Vein endothelial cell (primary cell): ENCODE measurements at places on chromosomes 11 and 22. TPM values are rescaled to one million over a fixed set of nuclear protein-coding genes. Genes with fewer than 3 reads are reported as not detected.

The NAALAD2 gene
- 0.29 TPM in 1 of 2 replicates, not detected in the other for total RNA-seq

The MIEF1 gene
- 36.3 and 37.2 TPM in 2 replicates for total RNA-seq

The TH gene
- under 0.01 TPM in 1 of 2 replicates, not detected in the other for total RNA-seq

The BATF2 gene
- total RNA-seq = 0.38 and 0.98 TPM in 2 replicates

The POU2AF3 gene
- not detected in 2 replicates for total RNA-seq

The KDM2A gene
- total RNA-seq = 60.1 and 61.1 TPM in 2 replicates

The VEGFB gene
- 12.5 and 23.2 TPM in 2 replicates for total RNA-seq
